Fibroblast of skin of right quadriceps (primary cell): ENCODE measurements at places on chromosomes 5 and 9.
A peak's percentile ranks its signal among the peaks of the same experiment; 100 is the strongest.

DNA sequence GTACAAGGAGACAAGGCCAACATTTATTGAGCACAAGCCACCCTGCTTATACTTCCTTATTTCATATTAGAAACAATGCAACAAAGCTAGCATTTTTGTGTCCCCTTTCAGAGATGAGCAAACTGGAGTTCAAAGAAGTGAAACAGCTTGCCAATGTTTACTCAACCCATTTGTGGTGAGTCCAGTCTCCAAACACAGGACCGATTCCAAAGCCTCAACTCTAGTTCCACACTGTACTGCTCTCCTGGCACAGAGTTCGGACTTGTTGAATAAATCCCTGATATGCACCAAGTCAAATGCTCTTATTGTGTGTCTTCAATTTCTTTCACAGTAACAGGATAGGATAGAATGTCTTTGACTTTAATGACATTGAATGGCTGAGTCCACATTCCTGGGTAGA, 604.8 kb upstream of the BRINP1 start:
- no peak for DNase-seq

DNA sequence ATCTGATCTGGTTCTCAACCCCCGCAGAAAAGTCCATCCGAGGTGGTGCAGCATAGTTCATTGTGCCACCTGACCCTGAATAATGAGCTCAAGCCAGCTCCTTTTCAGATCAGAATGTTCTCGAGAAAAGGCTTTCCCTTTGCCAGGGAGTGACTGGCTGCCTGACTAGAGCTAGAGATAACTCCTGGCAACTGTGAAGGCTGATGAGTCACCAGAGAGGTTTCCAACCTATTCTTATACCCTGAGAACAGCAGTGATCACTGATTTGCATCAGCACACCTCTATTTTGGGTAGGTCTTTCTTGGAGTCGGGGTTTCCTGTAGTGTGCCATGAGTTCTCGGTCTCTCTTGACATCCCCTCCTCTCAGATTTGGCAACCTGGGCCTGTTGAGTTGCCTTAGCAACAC, 127.9 kb downstream of the PIK3R1 start:
- DNase-seq, result peak; percentile 74

DNA sequence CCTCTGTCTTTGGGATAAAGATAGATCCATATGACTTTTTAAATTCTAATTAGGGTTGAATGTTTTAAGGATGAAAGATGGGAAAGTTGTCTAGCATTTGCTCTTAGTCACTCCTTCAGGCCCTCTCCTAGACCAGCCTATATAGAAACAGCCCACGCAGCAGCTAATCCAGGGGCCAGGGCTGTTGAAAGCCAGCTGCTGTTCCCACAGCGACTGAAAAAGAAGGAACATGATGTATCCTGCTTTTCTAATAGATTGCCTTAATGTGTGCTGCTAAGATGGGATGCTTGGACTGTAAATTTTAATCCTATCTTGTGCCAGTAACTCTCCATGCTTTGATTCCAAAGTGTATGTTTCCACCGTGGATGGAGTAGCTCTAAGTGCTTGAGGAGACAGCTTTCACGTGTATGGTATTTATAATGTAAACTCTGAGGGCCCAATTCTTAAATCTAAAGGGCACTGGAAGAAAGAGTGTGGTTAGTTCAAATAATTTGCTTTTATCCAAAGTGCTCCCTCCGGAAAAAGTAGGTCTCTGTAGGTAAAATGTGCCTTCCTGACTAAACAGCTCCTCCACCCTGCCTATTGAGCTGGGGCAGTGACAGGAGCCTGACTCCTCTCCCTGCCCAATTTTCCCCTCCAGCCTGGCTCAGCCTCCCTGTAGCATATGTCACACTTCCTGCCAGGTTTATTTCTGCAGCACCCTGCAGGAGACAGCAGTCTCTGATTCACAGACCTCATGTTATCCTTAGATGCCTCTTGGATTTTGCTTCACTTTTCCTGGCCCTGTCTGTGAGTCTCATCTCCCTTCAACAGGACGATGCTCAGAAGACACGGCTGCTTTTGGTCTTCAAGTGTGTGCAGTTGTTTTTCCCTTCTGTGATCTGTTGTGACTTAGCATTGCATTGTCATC, 33.2 kb downstream of the SLC36A1 start:
- peak; percentile 68 for DNase-seq

DNA sequence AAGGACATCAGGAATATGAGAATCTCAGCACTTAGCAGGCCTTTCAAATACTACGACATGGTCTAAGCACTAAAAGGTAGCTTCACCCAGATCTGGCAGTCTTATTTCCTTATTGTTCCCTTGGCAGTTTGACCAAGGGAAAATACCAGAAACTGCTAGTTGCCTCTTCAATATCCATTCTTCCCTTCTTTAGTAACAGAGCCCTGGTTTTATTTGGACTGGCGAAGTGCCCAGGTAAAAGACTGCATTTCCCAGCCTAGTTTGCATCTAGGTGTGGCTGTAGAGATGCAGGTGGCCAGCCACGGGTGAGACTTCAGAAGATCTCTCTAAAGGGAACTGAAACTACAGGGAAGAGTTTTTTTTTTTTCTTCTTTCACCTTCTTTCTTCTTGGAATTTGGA, 21.6 kb downstream of the DMRT2 start:
- DNase-seq, result no peak

GRCh38 chr5:33530183-33531036, 89.6 kb downstream of the TARS1 start:
- DNase-seq, result no peak

DNA sequence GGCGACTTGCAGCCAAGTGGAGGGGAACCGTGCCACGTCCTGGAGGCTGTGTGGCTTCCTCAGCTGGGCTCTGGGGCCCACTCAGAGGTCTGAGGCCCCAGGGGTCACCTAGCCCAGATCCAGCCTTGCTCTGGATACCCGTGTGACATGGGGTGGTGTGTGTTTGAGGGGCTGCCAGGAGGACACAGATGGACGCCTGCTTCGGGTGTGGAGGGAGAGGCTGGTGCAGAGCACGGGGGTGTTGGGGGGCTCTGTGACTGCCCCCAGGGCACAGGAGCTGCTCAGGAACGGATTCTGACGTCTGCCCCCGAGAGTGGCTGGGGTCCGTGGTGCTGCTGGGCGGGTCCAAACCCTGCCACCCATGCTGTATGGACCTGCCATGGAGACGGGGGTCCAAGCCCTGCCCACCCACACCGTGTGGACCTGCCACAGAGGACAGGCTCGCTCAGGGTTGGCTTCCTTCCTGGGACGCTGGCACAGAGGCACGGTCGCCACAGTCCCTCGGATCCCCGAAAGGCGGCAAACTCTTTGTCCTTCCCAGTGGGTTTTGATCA, 10.5 kb downstream of the INPP5E start:
- no peak for DNase-seq

DNA sequence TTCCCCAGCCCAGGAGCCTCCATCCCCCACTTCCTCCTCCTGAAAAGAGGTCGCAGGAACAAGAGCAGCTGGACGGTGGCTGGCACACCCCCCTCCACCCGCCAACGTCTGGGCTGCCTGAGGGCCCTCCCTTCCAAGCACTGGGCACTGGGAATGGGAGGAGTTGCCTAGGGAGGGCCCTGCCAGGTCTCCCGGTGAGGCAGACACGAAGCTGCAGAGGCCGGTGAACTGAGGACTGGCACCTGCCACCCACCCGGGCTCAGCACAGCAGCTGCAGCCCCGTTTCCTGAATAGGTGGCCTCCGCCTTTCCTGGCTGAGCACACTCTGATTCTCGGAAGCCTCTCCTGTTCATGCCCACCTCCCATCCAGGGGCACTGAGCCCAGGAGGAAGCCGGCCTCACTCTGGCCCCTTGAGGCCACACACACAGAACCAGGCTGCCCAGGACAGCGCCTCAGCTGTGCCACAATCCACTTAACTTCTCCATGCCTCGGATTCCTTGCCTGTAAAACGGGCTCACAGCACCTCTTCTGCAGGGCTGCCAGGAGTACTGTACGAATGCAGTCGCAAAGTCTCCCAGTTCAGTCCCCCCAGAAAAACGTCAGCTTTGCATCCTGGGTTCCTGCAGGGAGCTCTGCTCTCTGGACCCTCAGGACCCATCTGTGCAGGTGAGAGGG, 1.3 kb downstream of the NPDC1 start:
- DNase-seq, result no peak

DNA sequence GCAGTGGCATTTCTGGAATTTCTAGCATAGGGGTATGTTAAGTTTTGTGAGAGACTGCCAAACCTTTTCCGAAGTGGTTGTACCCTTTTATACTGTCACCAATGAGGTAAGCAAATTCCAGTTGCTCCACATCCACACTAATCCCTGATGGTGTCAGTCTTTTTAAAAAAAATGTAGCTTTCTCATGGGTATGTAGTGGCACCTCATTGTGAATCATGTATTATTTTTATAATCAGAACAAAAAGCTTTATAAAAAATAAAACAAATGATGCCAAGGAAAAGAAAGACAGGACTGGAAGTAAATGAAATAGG, 93.4 kb upstream of the CLINT1 start:
- peak; percentile 19 for DNase-seq

DNA sequence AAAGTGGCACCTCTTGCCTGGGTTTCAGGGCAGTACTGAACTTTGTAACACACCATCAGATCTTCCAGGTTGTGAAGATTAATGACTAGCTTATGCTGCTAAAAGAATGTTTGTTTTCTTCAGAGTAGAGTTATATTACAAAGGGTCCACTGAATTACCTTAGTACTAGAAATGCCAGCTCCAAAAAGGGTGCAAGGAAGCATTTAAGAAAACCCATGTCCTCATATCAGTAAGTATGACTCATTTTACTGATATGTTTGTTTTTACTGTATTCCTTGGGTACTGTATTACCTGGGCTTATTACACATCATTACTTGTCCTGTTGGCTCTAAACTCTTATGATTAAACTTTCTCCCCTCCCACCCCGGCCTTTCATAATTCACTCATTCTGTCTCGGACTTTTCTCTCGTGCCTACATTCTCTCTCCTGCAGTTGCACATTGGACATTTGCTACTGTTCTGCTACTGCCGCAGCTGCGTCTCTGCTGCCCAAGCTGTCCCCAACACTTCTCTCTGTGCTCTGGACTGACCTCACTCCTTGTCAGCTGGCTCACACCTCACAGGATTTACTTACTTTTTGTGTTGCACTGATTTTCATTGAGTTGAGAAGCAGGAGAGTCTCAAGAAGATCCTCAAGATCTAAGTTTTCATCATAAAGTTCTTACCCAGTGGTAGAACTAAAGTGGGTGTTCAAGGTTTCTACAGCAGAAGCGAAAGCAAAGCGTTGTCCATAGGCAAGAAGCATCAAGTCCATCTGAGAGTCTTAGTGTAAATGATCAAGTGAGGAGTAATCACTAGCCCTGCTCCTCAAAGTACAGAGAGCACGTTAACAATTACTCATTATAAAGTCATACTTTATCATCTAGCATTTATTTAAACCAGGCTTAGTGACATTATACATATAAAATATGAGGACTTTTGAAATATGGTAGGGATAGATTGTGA, 53.2 kb upstream of the C9orf72 start:
- no peak for DNase-seq

GRCh38 chr9:35611230-35611797, 6.3 kb downstream of the TESK1 start:
- peak; percentile 29 for DNase-seq

- DNase-seq, result peak; percentile 42
These were observed 701 bp upstream of the ZNF462 start for GRCh38 chr9:106862110-106862820.

GRCh38 chr9:89462199-89462598, 35.7 kb downstream of the SEMA4D start:
- DNase-seq, result no peak

DNA sequence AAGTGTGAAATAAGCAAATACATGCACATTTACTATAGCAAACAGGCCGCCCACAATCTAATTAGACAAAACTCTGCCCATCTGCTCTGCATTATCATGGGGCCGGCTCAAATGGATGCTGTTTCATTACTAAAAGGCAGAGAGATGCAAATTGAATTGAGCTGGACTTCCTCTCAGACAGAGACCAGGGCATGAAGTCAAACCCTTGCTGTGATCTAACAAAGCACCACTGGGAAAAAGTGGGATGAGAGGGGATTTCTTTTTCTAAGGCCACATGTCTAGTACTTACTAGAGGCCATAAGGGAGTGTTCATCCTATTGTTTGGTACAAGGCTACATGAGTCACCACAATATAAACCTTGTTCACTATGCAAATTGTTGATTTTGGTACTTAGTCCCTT, 614.7 kb downstream of the ISL1 start:
- DNase-seq, result no peak

DNA sequence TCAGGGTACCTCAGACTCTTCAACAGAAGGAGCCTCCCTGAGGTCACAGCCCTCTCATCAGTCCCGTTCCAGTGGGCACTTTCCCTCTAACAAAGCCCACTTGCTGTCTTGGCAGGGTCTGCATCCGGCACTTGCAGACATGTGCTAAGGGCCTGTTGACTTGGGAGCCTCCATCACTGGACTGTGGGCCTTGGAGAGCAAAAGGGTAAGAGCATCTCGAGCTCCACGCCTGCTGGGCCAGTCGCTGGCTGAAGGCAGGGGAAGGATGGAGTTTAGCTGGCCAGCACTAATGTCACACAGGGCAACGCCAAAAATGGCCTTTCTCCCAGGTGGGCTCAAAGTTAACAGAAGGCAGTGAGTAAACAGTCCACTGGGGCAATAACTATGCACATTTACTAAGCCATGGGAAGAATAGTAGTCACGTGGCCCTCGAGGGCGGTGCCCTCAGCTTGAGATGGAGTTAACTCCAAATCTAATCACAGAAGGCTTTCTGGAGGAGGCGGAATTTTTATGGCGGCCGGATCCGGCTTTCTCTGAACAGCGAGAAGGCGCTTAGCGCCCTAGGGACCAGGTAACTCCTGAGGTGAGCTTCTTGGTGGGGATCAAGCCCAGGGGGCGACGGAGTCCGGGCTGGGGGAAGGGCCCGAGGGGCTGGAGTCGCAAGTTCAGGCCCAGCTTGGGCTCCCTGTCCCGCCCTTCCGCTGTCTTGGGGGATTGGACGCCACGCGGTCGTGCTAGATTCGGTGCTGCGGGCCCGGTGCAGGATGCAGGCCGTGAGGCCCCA, 2.0 kb upstream of the NSD1 start:
- DNase-seq, result no peak

DNA sequence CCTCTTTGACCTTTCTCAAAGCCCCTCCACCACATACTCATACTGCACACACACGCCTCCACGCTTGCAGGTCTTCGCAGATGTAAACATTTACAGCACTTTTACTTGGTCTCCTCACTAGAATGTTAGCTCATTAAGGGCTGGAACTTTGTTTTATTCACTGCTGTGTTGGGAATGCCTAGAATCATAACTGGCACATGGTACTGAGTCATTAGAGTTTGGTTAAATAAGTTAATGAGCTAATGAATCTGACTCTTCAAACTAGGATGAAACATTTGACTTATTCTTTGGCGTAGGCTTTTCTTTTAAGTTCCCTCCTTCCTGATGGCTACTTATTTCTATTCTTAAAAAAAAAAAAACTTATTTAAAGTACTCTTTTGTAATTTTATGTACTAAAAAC, 28.9 kb downstream of the MAN2A1 start:
- DNase-seq, result no peak

DNA sequence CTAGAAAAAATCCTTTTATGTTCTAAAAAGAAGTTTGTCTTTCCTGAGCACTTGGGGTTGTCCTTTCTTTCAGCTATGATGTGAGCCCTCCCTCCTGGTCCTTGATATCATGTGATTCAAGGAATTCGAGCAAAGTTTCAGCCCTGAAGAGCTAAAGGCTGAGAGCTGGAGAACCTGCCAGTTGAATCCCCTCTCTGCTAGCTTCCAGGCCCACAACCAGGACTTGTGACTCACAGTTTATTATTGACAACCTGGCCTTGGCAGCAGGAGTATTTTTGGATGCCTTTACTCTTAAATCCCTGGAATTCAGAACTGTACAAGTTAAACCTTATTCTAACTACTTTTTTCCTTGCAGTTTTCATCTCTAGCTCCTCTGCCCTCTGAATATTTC, 182.8 kb downstream of the SPOCK1 start:
- DNase-seq, result peak; percentile 41
